Stimulated activated naive CD8-positive, alpha-beta T cell treated with anti-CD3 and anti-CD28 coated beads, Interleukin-15, Interleukin-2, amounts not matched to agents 100 U/mL and 50 U/mL, for 24 hours (primary cell): ENCODE measurements at places on chromosomes 5 and 9.

DNA sequence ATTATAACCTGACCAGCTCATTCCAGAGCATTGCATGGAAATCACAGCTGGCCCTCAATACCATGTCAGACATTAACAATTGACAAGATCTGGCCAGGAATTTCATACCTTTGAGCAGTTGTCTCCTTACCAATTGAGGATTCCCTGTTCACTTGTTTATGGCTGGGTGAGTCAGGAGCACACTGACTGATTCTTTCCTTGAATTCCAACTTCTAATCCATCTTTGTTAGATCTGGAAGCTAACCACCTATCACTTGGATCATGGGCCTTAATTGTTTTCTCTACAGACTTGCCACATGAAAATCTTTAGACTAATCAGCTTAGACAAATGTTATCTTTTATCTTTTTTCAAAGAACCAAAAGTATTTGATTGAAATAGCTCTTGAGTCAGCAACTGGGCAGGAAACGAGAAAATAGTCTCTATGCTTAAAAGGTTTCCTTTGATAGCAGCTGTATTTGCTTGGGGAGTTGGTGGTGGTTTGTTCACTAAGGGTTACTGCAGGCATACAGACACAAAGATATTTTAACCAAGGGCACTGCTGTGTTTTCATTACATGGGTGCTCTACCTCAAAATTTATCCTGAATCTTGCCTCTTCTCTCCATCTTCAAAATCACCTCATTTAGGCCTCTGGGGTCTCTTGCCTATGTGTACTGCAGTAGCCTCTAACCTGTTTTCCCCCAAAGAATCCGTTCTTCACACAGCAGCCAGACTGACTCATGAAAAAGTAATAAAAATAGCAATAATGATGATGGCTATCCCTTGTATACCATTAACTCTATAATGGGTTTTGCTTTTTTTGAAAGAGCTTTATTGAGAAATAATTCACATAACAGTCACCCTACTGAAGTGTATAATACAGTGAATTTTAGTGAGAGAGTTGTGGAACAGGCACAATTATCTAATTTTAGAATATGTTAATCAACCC is 197.0 kb upstream of the NMUR2 start:
- DNase-seq, result no peak

DNA sequence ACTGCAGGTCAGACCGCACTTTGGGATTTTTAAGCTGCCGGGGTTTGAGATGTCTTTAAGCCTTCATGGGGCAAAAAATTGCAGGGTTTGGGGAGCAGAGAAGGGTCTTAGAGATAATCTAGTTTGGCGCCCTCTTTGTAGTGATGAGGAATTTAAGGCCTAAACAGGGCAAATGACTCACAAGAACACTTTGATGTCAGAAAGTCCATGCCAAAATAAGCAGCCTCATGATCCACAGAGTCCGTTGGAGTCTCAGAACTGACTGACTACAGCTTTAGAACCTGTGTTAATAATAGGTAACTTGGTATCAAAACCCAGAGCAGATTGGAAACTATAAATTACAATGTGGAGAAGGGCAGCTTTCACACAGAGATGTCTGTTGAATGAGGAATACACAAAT is 35.9 kb upstream of the PTGS1 start:
- no peak for DNase-seq

DNA sequence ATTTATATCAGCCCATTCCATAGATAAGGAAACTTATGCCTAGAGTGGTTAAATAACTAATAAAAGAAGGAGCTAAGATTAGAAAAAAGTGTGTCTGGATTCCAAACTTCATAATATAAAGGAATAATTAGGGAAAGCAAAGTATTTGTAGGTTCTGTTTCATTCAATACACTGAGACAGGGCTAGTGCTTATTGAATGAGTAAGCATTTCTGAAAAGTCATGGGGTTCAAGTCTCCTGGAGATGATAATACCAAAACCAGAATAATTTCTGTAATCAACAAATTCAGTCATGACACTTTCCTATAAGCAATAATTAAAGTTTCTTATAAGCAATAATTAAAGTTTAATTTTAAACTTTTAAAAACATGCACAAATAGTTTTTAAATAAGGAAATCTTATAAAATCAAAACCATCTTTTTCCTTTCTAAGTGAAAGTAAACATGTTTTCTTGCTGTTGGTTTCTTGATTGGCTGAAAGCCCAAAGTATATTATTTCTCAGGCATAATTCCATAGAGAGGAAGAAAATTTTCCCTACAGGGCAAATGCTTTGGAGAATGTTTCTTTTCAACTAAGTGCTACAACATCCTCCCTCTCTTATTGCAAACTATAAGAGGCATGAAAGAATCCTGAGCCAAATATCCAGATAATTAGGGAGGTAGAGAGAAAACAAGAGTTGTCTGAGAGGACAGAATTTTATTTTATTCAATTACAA is 510.2 kb downstream of the PRELID2 start:
- no peak for DNase-seq

- no peak for DNase-seq
Measured at GRCh38 chr5:127006744-127007143, 23.6 kb downstream of the MARCHF3 start.

DNA sequence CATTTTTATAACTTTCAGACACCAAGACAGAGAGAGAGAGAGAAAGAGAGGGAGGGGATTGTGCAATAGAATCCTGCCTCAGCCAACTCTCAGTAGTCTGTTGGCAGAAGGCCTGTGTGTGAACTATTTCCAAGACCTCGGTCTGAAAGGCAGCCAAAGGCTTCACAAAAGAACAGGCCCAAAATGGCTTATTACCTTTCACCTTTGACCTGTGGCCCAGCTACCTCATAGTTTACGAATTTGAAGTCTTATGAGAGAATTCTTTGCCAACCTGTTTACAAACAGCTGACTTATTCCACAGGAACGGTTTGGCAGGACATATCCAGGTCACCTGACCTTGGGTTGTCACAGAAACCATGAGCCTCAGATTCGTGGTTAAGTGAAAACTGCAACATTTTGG is 48.6 kb downstream of the NR2F1-AS1 start:
- no peak for DNase-seq

DNA sequence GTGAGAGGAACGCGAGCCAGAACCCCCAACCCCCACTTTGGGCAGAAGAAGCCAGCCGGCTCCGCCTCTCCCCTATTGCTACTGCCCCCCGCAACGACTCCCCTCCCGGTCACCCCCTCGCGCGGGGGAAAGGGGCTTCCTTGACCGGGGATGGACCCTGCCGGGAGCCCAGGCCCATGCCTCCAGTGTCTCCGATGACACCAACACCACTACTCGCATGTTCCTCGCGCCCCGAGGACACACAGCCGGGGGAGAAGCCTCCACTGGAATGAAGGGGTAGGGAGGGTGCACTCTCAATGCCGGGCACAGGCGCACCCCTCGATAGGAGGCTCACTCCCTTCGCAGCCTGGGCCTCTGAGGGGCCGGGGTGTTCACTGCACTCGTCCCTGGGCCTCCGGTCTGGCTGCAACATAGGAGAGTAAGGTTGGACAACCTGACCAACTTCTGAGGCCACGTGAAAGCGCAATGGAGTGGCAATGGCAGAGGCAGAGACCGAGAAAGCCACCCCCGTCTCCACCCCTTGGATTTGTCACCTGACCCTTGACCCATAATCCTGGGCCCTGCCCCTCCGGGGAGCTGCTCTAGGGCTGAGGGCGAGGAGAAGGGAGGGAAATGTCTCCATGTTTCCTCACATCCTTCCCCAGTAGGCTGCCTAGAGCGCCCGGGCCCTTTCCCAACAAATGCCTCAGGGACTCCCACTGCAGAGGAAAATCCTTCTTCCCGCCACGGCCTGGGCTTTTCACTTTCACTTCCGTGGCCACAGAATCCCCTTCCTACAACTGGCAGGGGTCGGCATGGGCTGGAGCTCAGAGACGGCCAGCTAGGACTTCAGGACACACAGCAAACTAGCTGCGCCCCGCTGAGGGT is 1.1 kb upstream of the CNTFR start:
- DNase-seq, result no peak

GRCh38 chr9:91150998-91151717 is 210.6 kb downstream of the AUH start:
- no peak for DNase-seq

- DNase-seq, result no peak
Measured at GRCh38 chr9:137317021-137317717, 15.1 kb upstream of the NRARP start.

- DNase-seq, result no peak
Measured at GRCh38 chr9:74921737-74922136, 31.0 kb downstream of the C9orf40 start.

GRCh38 chr5:172797771-172798191 is 26.8 kb upstream of the DUSP1 start:
- DNase-seq, result no peak

GRCh38 chr5:112355058-112355685 is 63.9 kb downstream of the EPB41L4A start:
- DNase-seq, result no peak

GRCh38 chr9:107273634-107274033 is 9.4 kb upstream of the RAD23B start:
- no peak for DNase-seq

GRCh38 chr9:107606149-107606790 is 116.7 kb upstream of the KLF4 start:
- no peak for DNase-seq

DNA sequence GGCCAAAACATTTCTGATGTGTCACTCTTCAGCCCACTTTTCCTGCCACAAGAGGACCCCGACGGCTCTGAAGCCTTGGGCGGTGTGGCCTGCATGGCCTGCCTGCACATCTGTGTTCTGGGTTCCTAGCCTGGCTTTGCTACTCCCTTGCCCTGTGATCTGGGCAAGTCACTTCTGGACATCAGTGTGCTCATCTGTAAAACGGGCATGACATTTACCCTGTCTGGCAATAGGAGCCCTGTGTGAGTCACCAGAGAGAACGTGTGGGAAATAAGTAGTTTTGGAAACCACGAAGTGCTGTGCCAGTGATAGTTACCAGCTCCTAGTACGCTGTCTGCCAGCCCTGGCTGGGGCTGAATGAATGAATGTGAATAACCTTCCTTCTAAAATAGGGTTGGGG is 90.8 kb downstream of the MACROH2A1 start:
- DNase-seq, result no peak

DNA sequence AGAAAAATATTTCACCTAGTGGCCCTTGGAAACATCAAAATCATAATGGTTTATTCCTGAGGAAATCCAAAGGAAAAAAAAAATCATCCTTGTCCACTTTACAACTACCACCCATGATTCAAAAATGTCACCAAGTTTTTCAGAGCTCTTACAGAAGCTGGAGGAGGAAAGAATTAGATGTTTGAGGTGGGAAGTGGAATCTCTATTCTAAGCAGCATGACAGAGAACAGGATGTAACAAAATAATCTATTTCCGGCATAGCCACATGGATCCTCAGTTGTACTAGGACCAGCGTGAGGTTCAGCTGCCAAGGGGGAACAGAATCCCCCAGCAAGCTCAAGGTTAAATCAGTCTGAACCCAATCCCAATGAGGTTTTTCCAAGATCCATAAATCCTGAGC is 40.2 kb downstream of the FBXW11 start:
- no peak for DNase-seq

GRCh38 chr5:9335754-9336495 is 209.9 kb downstream of the SEMA5A start:
- DNase-seq, result no peak

- no peak for DNase-seq
Measured at GRCh38 chr5:140827704-140828361, at the start of gene PCDHA6. PCDHA6 (plus strand) TSS chr5:140827960; CDS start chr5:140828092, 132 bp downstream.

DNA sequence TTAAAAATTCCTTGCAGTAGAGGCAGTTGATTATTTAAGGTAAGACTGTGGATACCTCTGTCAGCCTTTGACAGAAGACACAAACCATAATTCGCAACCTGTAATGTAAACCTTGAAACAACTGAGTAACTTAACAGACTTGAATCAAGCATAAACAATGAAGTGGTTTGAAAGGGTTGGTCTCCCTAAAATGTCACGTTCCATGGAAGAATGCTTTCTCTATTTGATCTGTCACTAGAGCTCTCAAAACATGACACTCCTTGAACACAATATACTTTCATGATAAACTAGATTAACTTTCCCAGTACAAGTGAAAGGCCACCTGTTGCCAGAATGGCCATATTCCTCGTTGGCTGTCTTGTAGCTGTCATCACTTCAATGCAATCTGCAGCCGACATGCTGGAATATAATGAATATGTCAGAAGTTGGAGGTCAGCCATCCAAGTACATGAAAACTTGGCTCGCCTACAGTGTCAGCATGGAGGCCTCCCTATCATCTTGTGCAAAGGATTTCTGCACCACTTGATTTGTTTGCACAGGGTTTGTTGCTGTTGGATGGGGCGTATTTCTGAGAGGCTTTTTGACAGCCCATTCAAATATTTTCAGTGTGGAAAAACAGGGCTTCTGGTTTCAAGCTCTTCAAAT is 228.0 kb downstream of the TLE4 start:
- DNase-seq, result no peak

- peak; percentile 23 for DNase-seq
Measured at GRCh38 chr9:19409401-19410194, 789 bp downstream of the ACER2 start.

DNA sequence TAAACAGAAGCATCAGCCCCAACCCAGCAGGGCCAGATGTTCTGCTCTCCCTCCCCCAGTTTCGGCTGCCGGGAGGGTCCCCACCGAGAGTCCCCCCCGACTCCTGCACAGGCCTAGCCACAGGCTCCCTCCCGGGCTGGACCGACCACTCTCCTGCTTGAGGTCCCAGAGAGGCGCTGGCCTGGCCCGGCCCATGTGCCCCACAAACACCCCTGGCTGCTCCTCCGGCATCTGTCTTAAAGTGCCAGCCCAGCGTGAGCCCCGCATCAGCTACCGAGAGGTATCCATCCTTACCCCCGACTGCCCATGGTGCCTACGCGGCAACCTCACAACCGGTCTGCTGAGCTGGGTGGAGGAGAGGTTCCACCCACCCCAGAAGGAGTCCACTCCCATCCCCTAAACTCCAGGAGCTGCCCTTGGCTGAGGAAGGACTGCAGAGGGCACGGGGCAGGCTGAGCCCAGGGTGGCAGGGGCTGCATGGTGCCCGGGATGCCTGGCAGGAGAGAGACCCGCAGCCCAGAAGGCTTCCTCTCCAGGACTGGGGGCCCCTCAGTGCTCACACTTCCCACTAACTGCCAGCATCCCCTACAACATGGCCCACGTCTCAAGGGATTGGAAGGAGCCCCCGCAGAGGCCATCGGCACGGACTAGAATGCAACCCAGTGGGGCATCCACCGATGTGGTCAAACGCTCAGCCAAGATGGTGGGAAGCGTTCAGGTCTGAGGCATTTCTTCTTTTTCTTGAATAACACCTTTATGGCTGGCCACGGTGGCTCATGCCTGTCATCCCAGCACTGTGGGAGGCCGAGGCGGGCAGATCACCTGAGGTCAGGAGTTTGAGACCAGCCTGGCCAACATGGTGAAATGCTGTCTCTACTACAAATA is 15.6 kb upstream of the EGFL7 start:
- no peak for DNase-seq

- DNase-seq, result no peak
Measured at GRCh38 chr5:36751886-36752285, 124.7 kb upstream of the NIPBL start.

GRCh38 chr9:26369093-26369492 is 523.5 kb downstream of the CAAP1 start:
- no peak for DNase-seq

- no peak for DNase-seq
Measured at GRCh38 chr5:81391-82021, 10.5 kb upstream of the PLEKHG4B start.

- DNase-seq, result no peak
Measured at GRCh38 chr5:577800-578199, 34.3 kb upstream of the CEP72 start.

GRCh38 chr9:32292611-32293010 is 91.8 kb upstream of the ACO1 start:
- no peak for DNase-seq
